T-helper 17 cell (primary cell): ENCODE measurements at places on chromosomes 6 and 20.

DNA sequence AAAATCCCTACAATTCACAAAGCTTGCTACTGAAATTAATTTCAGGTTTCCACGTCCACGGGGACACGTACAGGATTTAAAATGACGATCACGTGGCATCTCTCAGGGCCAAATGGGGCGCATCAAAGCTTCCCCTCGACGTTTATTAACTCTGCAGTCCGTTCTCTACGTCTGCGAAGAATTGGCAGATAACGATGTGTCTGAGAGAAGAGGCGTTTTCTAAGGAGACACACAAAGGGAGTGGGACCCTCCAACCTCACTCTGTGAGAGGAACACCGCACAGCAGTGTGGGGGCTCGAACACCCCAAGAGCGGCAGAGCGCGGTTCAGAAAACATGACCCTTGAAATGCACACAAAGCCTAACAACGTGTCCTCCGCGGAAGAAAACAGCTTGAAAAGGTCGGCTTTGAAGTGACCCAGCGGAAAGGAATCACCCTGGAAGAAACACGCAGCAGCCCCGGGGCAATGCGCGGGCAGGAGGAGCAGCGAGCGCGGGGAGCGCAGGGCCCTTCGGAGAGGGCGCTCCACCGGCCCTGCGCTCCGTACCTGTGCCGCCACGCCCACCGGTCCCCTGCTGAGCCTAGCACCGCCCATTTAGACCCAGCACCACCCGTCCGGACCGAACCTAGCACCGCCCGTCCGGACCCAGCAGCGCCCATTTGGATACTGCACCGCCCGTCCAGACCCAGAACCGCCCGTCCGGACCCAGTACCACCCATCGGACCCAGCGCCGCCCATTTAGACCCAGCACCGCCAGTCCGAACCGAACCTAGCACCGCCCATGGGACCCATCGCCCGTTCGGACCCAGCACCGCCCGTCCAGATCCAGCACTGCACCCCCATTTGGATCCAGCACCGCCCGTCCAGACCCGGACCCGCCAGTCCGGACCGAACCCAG is 1.1 kb upstream of the AFDN start:
- peak; percentile 32 for DNase-seq

DNA sequence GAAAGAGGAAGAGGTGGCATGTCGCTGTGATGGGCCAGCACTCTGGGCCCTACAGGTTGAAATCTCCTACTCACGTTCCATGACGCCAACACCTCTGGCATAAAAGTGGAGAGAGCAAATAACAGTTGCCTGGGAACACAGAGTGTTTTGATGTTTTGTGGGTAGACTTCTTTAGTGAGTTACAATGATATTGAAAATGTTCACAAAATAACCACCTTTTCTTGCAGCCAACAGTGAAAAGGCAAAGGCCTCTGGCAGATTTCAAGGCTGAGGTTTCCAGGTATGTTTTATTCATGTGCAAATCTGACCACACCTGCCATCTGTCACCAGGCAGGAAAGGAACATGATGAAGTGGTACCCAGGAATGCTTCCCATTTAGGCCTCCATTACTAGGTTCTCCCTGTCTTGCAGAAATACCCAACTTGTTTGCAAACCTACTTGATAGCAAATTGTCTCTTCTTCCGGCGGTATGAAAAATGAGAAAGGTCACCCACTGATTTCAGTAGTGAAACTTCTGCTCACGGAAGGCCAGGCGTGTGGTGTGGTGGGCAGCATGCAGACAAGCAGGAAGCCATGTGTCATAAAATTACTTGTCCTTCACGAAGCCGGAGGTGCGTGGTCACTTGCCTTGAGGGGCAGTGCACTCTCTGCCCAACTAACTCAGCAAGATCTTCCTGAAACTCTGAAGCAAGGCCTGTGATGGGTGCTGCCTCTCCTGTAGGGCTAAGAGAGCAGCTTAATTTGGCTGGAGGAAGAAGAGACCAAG is 299.1 kb upstream of the PRDM1 start:
- no peak for DNase-seq

GRCh38 chr6:11730641-11731040 is 48.0 kb downstream of the ADTRP start:
- DNase-seq: no peak

GRCh38 chr20:35291654-35292503 is at the start of gene FAM83C:
FAM83C (minus strand) TSS chr20:35292425; CDS start chr20:35292304, 121 bp downstream.
- no peak for DNase-seq

DNA sequence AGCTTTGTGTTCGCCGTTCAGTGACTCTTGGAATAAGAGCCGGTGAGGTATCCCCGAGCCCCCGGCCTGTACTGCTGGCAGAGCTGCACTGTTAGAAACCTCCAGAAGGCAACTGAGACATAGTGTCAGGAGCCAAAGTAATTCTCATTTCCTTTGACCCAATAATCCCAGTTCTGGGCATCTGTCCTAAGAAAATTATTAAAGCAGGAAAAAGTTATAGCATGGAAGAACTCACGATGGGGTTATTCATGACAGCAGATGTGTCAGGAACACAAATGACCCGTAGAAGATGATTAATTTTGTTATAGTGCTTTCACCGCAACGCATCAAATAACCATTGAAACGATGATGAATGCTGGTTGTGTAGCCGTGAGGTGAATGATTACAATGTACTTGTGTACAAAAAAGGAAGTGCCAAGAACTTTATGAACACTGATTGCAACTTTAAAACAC is 20.3 kb downstream of the CYP21A2 start:
- DNase-seq: no peak

DNA sequence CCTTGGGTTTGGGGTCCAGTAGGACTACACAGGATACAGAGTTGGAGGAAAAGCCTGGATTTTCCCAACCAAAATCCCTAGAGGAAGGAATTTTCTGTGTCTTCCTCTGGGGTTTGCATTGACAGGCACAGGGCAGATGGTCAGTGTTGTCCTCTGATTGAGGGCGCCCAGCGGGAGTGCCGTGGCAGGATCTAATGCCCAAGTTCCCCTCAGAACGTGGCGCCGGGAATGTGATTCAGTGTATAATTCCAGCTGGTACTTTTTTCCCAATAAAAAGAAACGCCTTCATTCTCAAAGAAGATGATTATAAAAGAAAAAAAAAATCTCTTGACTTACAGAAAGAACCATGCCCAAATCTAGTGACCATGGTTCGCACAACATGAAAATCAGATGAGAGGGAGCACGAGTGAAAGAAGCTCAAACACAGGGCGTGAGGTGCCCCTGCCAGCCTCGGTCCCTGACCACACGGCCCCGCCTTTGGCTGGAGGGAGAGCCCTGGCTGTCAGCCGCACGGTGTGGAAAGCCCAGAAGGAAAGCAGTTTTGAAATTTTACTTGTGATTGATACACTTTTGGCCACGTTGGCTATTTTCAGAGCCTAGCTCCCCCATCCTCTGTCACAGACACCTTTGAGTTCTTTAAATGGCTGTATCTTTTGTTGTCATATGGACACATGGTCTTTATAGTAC is 31.6 kb downstream of the VEGFA start:
- DNase-seq: no peak

GRCh38 chr6:54308289-54308985 is at the start of gene TINAG:
TINAG (plus strand) TSS chr6:54308441; CDS start chr6:54308551, 110 bp downstream.
- no peak for DNase-seq

DNA sequence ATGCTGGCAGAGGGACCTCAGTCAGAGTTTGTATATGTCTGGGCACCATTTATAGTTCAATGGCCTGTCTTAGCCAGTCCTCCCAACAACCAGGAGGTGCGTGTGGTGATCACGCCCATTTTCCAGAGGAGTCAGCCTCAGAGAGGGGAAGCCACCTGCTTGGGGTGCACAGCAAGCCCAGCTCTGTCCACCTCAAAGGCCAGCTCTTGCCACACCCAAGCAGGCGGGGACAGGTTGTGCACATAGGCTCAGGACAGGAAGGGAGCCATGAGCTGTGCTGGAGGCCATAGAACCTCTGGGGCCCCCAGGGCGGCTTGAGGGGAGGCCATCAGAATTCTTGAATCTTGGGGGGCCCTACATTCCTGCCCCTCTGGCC is 61.2 kb downstream of the DLGAP4 start:
- no peak for DNase-seq

DNA sequence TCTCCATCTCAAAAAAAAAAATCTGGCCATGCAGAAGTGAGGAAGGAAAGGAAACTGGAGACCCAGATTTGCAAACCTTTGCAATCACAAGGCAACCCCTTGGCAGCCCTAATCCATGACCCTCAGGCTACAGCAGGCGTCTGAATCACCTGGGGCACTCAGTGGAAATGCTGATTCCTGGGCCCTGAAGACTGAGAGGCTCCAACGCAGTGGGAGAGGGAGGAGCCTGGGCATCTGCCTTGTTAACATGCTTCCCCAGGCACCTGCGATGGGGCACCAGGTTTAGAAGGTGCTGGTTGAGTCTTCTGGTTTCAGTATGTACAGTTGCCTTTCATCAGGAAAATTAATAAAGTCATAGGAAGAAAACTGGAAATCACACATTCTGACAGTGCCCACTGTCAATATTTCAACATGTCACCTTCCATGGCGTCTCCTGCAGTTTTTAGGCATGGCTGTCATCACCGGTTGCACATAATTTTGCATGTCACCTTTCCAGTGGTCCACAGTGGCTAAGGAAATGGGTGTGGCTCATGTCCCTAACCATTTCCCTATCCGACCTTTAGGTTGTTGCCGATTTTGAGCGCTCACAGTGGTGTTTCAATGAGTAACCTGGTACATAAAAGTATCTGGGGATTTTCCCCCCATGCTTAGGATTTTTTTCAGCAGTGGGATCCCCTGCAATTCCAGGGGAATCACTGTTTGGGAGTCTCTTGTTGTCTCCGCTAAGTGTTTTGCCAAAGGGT is 56.9 kb downstream of the PREX1 start:
- DNase-seq: no peak

- no peak for DNase-seq
Observed at GRCh38 chr6:36852481-36853147, 13.4 kb upstream of the CPNE5 start.

- peak; percentile 39 for DNase-seq
Observed at GRCh38 chr6:4134841-4135664, at the start of gene ECI2. ECI2 (minus strand) TSS chr6:4135575; CDS start chr6:4135560, 15 bp downstream.

DNA sequence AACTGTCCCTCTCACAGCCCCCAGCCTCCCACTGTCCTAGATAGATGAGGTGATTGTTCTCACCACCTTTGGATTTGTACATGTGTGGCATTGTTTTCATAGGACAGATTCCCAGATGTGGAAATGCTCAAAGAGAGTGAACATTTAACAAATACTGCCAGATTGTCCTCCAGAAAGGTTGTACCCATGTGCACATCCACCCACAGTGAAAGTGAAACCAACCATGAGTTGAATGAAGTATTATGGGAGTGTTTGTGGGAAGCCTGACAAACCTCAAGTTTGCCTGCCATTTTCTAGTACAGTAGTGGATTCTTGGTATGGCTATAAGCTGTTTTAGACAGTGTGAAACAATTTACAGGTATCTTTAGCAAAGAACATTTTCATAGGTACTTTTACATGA is 42.7 kb downstream of the ANKRD6 start:
- no peak for DNase-seq

- peak; percentile 26 for DNase-seq
Observed at GRCh38 chr6:34391786-34392496, 528 bp downstream of the NUDT3 start.

DNA sequence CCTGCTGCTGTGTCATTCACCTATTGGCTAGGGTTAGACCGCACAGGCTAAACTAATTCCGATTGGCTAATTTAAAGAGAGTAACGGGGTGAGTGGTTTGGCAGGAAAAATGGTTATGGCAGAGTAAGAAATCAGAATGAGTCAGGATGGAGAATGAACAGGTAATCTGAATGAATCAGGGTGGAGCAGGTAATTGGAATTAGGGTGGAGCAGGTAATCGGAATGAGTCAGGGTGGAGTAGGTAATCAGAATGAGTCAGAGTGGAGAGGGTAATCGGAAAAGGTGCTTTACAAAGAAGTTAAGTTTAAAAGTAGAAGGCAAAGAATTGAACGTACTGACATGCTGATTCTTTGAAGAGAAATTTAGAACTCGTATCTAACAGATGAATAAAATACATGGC is 11.7 kb downstream of the SLC35A1 start:
- no peak for DNase-seq

- DNase-seq: no peak
Observed at GRCh38 chr20:57076152-57076652, 190.2 kb downstream of the BMP7 start.

- no peak for DNase-seq
Observed at GRCh38 chr6:122265755-122266154, 133.7 kb upstream of the HSF2 start.

- DNase-seq: no peak
Observed at GRCh38 chr6:142682985-142683384, 262.0 kb downstream of the HIVEP2 start.

DNA sequence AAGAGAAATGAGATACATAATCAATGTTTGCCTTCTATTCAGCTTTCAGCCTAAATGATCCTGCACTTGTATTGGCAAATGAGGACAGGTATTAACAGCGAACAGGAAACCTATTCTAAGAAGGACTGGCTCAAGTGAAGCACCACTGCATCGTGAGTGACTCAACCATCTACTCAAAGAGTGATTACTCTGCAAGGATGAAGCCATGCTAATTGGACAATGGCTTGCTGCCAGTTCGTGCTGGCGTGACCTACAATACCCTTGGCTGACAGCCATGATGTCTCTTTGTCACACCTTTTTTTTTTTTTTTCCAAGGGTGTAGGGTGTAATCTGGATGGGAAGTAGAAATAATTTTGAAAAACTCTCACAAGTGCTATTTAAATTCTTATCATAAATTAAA is 104.9 kb downstream of the GJA10 start:
- no peak for DNase-seq

- no peak for DNase-seq
Observed at GRCh38 chr6:37536491-37537190, 36.9 kb upstream of the CCDC167 start.

- DNase-seq: no peak
Observed at GRCh38 chr6:34553146-34553545, 3.0 kb downstream of the SPDEF start.

DNA sequence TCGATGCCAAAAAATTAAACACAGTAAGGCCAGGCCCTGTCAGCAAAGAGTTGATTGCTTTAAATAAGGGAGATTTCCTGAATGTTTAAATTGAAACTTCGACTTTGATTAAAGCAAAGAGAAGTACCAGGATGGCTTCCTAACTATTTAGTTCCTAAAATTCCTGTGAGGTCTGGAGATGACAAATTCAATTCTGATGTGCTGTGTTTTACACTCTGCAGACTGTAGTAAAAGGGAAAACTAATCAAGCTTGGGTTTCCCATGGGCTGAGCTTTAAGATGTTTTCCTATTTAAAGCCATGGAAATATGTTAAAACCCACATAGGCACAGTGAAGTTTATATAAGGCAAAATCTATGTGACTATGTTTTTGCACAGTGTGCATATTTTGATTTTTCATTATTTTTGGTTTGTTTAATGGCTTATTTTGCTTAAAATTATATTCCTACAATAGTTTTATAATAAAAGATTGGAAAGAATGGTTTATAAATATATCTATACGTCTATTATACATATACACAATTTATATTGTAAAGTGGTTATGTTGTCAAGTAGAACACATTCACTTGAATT is 198.5 kb upstream of the EYA4 start:
- no peak for DNase-seq
